ENCODE measurements at places on chromosomes 6 and 20. TPM values are rescaled to one million over a fixed set of nuclear protein-coding genes. Genes with fewer than 3 reads are reported as not detected.

GRCh38 chr6:24827162-24827561 is 28.4 kb upstream of the ARMH2 start:
- no peak for DNase-seq

GRCh38 chr20:63315240-63315689 is 22.3 kb downstream of the COL20A1 start:
- DNase-seq = peak; percentile 11

DNA sequence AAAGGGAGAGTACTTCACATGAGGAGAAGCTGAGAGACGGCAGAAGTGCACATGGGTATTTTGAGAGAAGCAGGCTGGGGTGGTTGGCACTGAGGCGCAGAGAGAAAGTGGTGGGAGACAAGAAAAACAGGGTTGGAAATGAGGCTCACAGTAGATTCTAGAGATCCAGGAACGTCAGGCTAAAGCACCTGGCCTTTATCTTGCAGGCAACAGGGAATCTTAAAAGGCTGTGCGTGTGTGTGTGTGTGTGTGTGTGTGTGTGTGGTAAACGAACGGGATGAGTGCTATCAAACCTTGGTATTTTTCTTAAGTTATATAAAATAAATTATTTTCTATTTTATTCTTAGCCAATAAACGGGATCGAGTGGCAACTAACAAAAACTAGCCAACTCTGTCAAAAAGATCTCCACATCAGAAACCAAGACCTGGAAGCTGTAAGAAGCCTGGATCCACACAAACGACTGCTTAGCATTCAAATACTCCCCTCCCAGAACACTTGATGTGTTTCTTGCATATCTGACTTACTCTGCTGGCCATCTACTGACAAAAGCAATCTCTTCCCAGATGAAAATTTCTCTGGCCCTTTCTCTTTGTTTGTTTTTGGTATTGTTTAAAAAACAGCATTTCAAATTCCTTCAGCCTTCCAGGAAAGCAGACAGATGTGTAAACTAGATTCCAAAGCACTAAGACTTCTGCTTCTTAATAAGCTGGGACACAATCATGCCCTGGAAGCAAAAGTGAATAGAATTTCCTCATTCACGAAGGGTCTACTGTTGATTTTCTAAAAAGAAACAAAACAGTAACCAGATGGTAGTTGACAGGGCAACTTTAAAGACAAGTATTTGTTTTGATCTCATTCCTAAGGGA is 44.8 kb upstream of the FABP7 start:
- DNase-seq = no peak

DNA sequence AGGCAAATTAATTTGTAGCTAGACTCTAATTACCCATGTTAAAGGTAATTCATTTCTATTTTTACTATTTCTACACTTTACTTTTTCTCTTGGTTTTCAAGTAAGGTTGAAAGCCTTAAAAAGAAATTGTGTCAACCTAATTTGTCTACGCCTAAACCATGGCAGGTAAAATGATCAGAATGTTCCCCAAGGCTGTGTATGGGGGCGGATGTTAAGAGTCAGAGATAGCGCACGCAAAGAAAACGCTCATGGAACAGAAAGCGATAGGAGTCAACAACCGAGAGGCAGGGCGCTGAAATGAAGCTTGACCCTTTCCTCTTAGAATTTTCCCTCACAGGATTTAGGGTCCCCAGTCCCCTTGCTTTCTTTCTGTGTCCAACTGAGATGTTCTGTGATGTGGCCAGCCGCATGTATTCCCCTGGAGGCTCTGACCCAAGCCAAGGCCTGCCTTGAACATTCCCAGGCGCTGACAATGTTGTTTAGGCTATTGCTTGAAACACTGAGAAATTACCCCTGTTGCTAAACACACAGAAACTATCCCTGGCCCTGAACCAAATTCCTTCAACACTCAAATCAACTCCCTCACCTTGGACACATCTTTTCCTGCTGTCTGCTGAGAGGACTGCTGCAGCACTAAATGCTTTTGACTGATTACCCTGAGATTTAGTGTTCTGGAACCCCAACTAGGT is 10.9 kb downstream of the PSMB1 start:
- no peak for DNase-seq

DNA sequence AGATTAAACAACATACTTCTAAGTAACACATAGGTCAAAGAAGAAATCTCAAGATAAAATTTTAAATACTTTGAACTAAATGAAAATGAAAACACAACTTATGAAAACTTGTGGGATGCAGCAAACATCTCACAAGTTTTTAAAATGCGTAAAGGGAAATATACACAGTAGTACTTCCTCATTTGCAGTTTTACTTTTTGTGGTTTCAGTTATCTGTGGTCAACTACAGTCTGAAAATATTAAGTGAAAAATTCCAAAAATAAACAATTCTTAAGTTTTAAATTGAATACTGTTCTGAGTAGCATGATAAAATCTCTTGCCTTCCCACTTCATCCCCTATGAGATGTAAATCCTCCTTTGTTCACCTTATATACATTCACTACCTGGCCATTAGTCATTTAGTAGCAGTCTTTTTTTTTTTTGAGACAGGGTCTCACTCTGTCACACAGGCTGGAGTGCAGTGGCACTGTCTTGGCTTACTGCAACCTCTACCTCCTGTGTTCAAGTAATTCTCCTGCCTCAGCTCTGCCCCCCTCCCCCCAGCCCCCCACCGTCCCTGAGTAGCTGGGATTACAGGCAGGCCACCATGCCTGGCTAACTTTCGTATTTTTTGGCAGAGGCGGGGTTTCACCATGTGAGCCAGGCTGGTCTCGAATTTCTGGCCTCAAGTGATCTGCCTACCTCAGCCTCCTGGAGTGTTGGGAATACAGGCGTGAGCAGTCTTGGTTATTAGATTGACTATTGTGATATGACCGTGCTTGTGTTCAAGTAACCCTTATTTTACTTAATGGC is 154.6 kb upstream of the AHI1 start:
- no peak for DNase-seq

DNA sequence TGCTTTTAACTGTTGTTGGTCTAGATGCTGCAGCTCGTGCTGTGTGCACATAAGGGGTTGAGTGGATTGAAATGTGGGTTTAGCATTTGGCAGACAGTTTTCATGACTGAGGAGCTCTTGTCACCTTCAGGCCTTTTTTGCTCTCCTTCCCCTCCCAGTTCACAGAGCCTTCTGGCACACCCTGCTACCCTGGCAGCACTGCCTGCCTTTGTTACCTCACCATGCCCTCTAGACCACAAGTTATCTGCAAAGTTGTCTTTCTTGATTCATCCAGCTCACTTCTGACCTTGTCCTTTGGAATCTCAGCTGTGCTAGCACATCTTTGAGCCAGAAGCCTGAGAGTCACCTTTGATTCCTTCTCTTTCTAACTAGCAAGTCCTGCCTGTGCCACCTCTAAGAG is 348.9 kb upstream of the ZFP64 start:
- no peak for DNase-seq

DNA sequence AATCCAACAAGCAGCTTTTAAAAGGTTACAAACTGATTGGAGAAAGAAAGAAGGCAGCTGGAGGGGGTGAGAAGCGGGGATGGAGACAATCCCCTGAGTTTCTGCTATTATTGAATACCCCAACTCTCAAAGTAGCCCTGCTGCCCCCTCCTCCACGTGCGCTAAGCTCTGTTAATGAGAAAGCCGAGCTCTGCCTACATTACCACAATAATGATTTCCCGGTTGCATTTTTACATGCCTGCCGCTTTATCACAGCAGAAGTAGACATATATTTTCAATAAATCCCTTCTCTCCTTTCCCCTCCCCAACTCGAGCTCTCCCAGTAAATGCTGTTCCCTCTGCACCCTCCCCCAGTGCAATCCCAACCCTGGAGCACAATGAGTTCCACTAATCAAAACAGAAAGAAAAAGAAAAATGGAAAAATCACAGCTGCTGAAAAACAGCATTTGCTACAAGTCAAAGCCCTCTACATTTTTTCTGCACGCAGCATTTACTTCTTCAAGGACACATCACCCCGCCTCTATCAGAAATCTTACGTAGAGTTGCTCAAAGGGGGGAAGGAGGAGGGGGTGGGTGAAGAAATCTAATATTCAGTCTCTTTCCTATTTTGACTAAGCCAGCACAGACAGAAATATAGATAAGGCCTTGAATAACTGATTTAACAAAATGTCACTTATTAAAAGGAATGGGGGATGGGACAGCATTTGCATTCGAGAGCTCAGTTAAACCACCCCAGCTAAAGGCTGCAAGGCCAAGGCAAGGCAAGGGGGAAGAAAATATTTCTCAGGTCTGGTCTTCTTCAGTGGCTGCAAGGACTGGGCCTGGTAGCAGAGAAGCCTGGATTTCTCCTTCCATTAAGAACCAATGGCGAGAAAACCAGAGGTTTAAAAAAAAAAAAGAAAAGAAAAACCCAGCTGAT is 10.7 kb downstream of the TRERF1 start:
- DNase-seq = no peak

DNA sequence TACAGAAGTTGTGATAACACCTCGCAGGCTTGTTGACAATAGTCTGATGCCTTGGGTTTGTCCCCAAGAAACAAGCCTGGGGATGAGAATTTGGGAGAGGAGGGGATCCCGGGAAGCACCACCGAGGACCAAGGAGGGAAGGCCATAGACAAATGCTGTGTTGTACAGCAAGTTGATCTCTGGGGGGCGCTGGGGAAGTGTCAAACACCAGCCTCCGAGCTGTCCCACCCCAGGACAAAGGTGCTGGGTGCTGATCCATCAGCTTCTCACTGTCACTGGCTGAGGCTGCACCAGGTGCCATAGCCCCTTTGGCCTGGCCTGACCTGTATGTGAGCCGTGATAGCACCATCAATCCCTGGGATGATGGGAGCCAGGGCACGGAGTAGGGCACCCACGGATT is 64.0 kb downstream of the SYNDIG1 start:
- no peak for DNase-seq

GRCh38 chr6:27255866-27256265 is 8.4 kb downstream of the PRSS16 start:
- no peak for DNase-seq

DNA sequence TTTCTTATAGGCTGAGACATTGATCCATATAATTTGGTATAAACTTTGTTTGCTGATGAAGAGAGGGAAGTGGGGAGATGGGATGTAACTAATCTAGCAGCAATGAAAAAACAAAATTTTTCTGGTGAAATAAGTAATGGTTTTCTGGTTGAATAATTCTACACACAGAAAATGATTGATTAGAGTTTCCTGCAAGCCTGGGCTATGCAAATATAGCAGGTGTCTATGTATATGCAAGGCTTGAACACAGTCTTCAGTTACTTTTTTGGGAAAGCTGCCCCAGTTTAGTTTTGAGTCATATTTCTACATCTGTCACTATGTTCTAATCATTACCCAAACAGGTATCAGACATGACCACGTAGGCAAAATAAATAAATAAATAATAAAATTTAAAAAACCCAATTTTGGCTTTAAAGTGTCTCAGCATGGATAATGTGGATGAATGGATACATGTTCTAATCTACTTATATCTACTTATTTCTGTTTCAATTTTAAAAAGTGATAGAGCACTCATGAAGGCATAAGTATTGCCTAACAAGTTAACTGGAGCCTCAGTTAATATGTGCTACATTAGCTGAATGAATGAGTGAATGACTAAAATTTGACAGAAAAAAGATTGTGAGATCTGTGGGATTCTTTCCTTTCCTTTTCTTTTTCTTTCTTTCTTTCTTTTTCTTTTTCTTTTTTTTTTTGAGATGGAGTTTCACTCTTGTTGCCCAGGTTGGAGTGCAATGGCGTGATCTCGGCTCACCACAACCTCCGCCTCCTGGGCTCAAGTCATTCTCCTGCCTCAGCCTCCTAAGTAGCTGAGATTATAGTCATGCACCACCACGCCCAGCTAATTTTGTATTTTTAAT is 37.2 kb upstream of the TFB1M start:
- DNase-seq = no peak

GRCh38 chr20:21125072-21125848 is 622 bp upstream of the KIZ start:
- peak; percentile 43 for DNase-seq

DNA sequence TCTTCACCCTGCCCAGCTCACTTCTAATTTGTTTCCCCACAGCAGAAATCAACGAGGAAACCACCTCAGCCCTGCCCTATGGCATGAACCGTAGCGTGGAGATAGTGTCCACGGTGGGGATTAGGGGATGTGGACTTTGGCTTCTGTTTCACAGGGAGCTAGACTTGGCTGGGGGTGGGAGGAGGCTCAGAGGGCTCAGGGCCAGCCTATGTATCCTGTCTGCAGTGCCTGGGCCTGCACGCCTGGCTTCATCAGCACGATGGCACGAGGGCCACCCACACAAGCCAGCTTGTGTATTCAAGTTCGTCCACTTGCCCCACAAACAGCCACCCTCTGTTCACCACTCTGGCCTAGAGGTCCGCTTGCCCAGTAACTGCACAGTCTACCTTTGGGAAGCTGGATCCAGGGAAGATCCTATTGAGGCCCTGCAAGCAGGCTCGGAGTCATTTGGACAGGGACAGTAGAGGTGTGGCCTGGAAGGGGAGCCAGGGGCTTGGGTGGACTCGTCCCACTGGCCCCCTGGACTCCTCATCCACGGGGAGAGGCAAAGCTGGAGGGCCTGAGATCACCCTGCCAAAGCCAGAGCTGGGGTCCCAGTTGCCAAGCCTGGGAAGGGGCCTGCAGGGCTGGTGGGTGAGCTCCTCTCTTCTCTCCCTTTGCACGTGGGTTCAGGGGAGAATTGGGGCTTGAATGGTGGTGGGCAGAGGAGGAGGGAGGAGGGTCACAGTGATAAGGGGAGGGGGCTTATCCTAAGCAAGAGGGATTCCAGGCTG is 38.0 kb upstream of the FAM83D start:
- no peak for DNase-seq

- DNase-seq = no peak
These were observed 27.1 kb downstream of the C20orf173 start for GRCh38 chr20:35502352-35502751.

DNA sequence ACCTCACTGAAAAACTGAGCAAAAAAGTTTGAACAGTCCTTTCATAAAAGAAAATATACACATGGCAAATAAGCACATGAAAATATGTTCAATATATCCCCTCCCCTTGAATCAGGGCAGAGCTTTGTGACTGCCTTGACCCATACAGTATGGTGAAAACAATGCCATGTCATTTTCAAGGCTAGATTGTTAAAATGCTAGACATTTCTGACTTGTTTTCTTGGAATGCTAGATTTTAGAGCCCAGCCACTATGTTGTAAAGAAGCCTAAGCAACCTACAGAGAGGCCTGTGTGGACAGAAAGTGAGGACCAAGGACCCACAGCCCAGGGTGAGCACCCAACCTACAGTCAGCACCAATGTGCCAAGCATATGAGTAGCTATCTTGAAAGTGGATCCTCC is 17.1 kb upstream of the ASF1A start:
- DNase-seq = no peak

The IP6K3 gene
- polyA plus RNA-seq = 175 TPM

The SRMS gene
- polyA plus RNA-seq = not detected

The AGER gene
- 0.91 TPM for polyA plus RNA-seq

The LHFPL5 gene
- polyA plus RNA-seq = not detected

The GPSM3 gene
- 2.7 TPM for polyA plus RNA-seq

The ENPP3 gene
- 0.10 TPM for polyA plus RNA-seq

The OLIG3 gene
- not detected for polyA plus RNA-seq

The MATN4 gene
- polyA plus RNA-seq = not detected

The CST1 gene
- not detected for polyA plus RNA-seq

The TSPYL4 gene
- polyA plus RNA-seq = 2.8 TPM

The HDGFL1 gene
- not detected for polyA plus RNA-seq

The CNR1 gene
- polyA plus RNA-seq = 0.84 TPM

Measured in psoas muscle (tissue), 8 donors.